ENCODE measurements at places on chromosomes 11 and 22.

GRCh38 chr22:46171940-46172339 lies 21.6 kb downstream of the PPARA start:
- no peak for DNase-seq

DNA sequence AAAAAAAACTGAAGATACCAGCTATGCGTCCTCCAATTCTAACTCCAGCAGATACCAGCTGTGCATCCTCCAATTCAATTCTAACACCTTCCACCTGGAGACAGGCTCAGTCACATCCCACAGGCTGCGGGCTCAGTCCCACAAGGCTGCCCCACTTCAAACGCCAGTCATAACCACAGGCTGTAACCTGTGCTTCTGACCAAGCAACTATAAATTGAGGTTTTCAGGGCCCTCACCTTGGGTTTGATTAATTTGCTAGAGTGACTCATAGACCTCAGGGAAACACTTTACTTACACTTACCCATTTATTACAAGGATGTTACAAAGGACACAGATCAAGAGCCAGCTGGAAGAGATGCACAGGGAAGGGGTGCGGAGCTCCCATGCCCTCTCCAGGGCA lies 32.4 kb upstream of the MSANTD2 start:
- no peak for DNase-seq

DNA sequence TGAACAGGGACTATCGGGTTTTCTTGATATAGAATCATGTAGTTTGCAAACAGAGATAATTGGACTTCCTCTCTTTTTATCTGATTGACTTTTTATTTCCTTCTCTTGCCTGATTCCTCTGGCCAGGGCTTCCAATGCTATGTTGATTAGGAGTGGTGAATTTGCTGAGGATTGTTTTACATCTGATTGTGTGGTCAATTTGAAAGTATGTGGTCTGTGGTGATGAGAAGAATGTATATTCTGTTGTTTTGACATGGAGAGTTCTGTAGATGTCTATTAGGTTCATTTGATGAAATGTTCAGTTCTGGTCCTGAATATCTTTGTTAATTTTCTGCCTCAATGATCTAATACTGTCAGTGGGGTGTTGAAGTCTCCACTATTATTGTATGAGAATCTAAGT lies 713.2 kb upstream of the CCDC179 start:
- DNase-seq: no peak

- DNase-seq: no peak
Observed at GRCh38 chr22:40051322-40051721, 56.6 kb downstream of the FAM83F start.

DNA sequence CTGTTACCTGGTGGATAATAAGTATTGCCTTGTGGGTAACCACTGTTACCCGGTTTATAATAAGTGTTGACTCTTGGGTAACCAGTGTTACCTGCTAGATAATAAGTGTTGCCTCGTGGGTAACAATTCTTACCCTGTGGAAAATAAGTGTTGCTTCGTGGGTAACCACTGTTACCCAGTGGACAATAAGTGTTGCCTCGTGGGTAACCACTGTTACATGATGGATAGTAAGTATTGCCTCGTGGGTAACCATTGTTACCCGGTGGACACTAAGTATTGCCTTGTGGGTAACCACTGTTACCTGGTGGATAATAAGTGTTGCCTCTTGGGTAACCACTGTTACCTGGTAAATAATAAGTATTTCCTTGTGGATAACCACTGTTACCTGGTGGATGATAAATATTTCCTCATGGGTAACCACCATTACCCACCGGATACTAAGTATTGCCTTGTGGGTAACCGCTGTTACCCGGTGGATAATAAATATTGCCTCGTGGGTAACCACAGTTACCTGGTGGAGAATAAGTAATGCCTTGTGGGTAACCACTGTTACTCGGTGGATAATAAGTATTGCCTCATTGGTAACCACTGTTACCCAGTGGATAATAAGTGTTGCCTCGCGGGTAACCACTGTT lies 8.7 kb upstream of the NXPE4 start:
- DNase-seq: no peak

GRCh38 chr22:41034706-41035105 lies 57.7 kb upstream of the EP300 start:
- DNase-seq: no peak

DNA sequence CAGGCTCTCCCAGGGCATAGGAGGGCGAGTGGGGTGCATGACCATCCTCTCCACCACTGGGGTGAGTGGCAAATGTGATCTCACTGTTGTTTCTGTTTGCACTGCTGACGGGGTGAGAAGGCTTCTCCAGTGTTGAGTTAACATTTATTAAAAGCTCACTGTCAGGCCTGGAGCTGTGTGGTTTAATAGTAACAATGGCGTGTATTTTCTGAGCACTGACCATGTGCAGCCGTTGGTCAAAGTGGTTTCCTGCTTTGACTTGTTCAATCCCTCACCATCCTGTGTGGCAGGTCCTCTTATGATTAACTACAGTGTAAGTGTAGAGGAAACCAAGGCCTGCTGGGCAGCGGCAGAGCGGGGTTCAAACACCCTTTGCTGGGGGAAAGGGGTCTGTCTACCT lies 4.4 kb downstream of the A4GALT start:
- DNase-seq: no peak

DNA sequence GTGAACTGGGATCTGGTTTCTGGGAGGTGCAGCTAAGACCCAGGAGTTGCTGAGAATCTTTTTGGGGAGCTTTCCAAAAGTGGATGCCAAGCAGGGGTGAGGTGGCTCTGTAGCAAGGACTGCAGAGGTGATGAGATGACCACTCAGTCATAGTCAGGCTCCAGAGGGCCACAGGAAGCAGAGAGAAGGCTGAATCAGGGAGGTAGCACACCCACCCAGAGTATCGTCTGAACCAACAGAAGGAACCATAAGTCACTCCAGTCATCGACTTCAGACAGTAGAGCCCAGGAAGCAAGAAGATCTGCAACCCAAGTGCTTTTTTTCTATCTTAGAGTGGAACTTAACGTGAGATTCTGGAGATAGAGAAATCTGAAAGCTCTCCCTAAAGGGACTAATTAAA lies 335.7 kb upstream of the MPPED2 start:
- DNase-seq: no peak

GRCh38 chr22:24494167-24494527 lies 985 bp upstream of the UPB1 start:
- no peak for DNase-seq

GRCh38 chr11:134679592-134679991 lies 267.6 kb upstream of the B3GAT1 start:
- no peak for DNase-seq

DNA sequence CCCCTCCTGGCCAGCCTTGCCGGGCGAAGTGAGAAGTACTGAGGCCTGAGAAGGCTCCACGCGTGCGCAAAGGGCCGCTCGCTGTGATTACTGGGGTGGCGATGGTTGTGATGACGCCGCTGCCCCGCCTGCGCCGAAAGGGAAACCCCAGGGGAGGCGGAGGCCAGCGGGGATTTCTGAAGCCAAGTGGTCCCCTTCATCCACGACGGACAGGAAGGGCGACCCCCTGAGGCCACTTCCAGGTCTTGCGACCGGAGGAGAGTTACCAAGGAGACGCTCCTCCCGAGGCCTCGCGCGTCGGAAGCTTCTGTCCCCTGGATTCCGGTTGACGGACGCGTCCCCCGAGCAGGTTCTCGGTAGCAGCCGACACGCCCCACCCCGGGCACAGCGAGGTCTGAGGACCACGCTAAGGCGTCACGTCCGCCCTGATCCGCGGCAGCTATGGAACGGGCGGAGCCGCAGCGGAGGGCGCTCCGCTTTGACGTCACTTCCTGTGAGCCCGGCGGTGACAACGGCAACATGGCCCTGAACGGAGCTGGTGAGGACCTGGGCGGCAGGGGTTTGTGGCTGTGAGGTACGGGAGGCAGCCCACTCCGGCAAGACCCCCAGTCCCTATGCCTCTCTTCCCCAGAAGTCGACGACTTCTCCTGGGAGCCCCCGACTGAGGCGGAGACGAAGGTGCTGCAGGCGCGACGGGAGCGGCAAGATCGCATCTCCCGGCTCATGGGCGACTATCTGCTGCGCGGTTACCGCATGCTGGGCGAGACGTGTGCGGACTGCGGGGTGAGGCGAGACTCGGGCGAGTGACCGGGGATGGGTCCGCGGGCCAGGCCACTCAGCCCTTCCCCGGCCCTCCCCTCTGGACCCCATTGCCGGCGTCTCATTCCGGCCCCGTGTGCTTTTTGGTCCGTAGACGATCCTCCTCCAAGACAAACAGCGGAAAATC lies at the start of gene ZNRD2:
Gene ZNRD2, plus strand, starts transcription at position 505 of the 946 bp plus-strand sequence. Its CDS starts 15 bp downstream, at position 520.
- peak; percentile 94 for DNase-seq

DNA sequence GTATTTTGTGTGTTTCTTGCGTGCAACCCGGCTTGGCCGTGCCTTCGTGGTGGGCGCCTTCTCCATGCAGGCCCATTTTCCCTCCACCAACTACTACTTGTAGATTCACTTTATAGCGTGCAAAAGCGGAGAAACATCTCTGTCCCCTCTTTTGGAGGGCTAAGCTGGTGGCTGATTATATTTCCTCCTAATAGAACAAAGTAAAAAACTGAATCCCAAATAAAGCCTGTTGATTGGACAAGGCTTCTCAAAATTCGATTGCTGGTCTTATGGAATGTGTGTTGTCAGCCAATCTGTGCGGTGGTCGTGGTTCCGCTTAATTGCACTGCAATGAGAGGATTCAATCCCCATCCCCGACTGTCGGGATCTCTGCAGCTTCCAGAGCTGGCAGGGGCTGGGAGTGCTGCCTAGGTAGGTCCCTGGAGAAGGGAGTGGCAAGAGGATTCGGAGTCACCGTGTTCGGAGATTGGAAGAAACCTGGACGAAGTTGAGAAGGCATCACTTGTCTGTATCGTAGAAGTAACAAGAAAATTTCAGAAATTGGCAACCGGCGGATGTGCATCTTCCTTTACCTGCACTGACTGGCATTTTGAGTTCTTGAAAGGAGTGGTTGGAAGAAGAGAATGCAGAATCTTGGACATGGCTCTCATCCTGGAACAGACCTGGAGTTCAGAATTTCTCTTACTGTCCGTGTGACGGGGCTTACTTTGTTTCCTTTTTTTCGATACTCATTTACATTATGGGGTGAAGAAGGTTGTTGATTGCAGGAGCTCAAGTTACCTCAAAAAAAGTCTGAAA lies 1.1 kb downstream of the HMGXB4 start:
- no peak for DNase-seq

- DNase-seq: no peak
Observed at GRCh38 chr11:45532546-45532945, 132.9 kb downstream of the CHST1 start.

GRCh38 chr22:36580846-36581245 lies 51.9 kb upstream of the EIF3D start:
- no peak for DNase-seq

DNA sequence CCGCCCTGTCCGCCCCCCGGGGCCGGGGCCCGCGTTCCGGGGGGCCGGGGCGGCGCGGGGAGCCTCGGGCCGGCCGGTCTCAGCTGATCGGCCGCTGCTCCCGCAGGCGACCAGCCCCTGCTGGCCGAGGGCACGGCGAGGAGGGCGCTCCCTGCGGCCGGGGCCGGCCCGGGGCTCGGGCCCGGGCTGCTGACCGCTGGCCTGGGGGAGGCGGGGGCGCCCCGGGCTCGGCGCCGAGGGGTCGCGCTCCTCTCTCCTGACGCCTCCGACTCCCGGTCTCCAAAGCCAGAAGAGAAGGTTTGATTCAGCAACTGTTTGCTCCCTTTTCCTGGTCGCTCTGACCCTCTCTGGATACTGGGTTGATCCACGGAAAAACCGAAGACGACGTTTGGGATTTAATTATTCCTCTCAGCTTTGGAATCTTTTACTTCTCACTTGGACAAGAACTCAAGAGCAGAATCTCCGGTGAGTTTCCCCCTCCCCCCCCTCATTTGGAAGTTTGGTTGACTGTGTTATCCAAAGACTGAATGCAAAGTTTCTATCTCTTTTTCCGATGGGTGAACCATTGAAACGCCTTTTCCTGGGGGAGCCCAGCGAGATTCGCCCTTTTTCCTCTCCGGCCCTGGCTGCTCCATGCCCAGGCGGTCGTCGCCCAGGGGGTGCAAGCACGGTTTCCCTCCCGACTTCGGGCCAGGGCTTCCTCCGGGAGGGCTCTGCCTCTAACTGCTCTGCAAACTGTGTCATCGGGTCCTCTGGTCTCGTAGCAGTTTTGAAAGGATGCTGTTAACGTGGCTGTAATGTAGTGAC lies 725 bp downstream of the KDM2A start:
- DNase-seq: peak; percentile 36

DNA sequence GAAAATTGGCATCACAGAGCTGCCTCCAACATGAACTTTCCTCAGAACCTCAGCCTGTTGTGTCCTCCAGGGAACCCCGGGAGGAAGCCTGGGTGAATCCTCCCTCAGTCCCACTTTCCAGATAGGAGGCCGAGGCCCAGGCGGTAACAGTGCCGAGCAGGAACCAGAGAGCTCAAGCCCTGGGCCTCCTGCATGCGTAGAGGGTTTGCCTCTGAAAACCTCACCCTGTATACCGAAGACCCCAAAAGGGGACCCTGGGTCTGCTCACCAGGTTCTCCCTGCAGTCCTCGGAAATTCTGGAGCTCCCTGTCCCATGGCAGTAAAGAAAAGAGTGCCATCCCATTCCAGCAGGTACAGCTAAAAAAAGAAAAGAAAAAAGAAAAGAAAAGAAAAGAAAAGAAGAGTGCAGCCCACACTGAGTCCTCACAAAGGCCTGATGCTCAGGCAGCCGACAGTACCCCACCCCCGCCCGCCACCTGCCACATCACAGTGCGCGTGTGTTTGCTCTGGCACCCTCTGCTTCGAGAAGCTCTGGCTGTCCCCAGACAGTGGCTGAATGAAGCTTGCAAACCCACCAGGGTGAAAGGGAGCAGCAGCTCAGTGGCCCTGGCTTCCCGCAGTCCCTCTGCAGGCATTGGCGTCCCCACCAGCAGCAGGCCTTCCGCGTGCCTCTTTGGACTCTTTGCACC lies 28.4 kb upstream of the FADD start:
- DNase-seq: no peak

DNA sequence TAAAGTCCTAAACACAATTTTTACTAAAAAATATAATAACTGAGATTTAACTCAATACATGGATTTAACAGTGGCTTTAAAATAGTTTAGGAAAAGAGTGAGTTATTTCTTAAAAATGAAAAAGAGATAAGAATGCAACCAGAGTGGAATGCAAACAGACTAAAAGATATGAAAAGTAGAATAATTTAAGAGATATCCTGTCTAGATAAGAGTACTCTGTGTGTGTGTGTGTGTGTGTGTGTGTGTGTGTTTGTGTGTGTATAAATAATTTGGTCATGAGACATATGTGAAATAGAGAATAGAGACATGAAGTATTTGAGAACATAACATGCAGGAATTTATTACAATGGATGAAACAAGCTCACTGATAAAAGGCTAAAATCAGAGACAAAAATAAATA lies 986.9 kb upstream of the CHORDC1 start:
- DNase-seq: no peak

DNA sequence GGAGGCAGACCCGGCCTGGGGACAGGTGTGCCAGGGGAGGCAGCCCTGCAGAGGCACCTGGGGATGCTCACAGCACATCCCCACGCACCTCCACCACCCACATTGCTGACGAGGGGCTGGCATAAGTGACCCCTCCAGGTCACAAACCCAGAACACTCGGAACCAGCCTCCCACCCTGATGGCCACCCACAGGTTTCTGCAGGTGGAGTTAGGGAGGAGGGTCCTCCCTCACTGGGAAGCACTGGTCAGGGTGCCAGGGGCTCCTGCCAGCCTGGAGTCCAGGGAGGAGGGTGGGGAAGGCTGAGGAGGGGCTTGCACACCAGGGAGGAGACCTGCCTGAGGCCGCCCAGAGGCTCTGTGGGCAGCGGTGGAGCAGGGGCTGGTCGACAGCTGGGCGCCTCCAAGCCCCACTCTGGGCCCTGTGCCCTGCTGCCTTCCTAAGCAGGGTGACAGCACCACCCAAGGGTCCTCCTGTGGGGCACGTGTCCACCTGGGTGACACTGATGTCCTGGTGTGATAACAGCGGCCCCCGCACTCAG lies 51.0 kb upstream of the CARS1 start:
- peak; percentile 7 for DNase-seq

GRCh38 chr11:112958670-112959069 lies 2.5 kb upstream of the NCAM1 start:
- no peak for DNase-seq

Data from progenitor cell of endocrine pancreas (in vitro differentiated cells).